ENCODE measurements at places on chromosomes 3 and 15.

DNA sequence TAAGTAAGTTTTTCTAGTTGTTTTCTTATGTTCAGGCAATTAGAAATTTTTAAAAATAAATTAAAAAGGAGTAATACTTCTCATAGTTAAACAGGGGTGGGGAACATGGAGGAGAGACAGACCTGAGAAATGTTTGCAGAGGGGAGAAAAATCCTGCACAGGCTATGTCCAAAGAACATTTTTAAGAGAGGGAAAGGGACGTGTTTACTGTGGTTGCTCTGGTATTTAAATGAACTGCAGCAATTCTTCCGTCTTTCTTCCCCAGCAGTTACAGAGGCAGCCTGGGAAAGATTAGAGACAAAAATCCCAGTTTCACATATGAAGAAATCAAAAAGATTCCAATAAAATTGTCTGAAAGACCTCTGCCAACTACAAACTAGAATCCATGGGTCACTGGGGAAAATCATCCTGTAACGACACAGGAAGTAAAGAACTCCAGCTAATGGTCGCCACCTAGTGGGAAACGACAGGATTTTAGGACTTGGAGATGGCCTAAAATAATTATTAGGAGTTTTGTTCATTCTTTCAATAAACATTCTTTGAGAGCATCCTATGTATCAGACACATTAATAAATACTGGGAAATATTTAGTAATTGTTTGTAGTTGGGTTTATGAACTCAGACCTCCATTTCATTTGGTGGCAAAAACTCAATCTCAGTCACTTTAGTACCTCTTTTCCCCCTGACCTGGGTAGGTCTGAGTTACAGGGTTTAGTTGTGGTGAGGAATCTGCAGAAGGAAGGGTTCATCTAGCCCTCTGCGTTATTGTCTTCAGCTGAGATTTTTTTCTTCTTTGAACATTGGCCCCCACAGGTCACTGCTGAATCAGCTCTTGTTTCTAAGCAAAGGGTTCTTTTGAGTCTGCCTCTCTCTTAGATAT, 69.9 kb upstream of the GOLIM4 start:
- no peak for DNase-seq

GRCh38 chr15:71691458-71692417, 118.6 kb upstream of the NR2E3 start:
- DNase-seq, result no peak

GRCh38 chr3:88131695-88132094, 18.1 kb upstream of the C3orf38 start:
- no peak for DNase-seq

DNA sequence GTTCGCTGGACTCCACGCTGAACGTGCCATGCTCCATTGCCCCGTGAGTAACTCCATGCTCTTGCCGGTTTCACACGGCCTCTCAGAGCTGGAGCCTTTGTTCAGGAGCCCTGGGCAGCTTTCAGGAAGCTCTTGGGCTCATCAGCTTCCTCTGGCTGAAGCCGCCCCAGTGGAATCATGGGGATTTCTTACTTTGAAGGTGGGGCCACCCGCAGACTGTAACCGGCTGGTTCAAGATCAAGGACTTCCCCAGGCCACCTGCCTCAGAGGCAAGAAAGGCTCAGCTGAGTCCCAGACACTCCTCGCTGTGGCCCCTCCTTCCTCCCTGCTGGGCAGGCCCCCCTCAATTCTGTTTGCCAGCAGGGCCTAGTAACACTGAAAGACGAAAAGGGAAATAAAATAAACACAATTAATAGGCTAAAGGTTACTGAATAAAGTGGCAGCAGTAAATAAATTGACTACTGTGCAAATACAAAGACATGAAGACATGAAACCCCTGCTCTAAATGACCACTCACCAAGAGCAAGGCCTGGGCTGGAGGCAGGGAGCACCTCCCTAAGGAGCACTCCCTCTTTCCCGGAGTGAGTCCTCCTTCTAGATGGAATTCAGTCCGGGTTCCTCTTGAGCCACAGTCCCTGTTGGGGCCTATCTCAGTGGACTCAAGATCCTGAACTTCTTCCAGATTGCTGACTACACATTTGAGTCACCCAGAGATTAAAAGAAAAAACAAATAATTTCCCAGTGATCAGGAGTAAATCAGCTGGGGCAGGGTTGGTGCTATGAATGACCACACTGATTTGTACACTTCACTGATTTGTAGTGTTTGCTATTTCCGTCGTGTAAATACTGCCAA, 51.0 kb downstream of the ZDHHC19 start:
- DNase-seq, result no peak

DNA sequence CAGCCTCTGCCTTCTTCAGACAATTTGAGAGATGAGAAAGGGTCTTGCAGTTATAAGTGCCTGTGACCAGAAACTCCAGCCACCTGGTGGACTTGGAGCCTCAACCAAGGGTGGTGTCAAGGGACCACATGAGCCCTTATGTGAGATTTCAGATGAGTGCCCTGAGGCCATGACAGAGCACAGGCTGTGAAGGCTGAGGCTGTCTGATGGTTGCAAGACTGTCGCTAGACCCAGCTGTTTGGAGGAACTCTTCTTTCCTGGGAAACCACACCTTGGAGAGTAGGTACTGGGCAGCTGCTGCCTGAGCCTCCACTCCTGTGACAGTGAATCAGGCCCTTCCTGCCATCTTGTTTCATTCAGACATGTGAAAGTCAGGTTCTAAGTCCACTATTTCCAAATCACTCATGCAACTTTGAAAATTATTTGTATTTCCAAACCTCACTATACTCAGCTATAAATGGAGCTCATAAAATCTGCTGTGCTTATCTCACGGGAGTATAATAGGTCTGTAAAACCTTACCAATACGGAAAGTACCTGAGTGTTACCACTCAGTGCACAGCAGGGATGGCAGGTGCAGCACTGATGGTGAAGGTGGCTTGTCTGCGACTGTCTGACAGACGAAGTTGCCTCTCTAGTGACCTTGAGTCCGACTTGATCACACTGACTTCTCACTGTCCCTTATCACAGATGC, 99.4 kb downstream of the RPL39L start:
- peak; percentile 47 for DNase-seq

DNA sequence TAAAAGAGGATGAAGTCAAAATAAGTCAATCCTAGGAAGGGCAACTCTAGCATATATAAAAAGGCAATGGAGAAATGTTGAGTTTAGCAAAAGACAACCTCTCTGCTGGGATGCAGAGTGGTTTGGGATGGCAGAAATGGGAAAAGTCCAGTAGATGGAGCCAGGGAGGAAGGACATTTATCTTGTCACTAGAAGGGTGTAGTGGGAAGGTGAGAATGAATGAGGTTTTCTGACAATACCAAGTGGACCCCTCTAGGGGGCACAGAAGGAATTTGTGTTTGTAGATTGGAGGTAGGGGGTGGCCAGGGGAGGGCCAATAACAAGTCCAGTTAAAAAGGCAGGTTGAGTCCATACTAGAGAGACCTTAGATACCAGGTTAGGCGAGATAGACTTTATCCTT, 80.0 kb downstream of the THSD4 start:
- DNase-seq, result no peak

DNA sequence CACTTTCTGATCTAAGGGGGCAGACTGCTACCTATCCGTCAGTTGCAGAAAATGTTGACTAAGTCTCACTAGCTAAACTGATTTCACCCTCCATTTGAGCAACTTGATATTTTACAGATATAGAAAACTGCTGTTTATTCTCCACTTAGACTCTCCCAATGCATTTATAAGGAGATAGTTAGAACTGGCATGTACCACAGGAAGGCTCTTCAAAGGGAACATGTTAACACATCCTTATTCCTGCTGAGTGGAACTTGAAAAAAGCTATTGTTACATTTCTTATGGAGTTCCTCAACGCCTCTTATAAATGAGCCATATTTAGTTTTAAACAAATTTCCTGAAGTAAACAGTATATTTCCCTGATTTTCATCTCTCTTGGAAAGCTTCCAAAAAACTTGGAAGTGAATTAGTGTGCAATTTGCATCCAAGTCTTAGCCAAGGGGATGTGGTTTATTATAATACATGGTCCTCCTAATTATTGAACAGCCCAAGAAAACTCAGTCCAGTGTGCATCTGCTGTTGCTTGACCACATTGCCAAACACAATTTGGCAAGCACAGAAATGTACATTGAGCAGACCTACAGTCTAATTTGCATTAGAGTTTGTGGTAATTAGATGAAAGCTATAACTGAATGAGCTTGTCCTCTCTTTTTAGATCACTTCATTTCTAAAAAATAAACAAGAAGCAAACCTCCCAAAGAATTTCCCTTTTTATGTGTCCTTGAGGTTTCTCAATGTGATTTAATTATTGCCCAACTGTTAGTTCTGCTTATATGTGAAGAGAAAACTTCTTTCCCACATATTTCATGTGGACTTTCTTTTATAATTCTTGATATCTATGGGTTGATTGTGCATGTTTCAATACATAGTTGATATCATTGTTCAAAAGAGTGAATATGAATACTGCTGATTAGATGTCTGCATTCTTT, 72.6 kb upstream of the DPH6 start:
- no peak for DNase-seq

DNA sequence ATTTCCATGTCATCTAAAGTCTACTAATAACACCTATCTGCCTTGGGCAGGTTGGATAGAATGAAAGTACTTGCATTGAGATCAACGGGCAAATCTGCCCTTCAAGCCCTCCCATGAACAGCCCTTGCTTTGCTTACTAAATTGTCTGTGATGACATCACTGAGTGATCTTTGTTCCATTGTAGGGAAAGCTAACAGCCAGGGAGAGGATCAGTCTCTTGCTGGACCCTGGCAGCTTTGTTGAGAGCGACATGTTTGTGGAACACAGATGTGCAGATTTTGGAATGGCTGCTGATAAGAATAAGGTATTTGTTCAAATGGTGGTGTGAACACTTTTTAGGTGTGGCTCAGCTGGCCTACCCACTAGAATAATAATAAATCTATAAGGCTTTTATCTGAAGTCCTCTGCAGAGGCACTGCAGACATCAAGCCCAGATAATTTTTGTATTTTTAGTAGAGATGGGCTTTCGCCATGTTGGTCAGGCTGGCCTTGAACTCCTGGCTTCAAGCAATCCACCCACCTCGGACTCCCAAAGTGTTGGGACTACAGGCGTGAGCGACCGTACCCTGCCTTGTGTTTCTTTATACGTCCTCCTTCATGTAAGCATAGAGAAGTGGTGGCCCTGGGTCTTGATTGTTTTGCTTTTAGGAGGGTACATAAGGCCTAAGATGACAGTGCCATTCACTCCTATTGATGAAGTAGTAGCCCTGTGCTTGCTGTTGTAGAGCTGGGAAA, 5.7 kb downstream of the PCCB start:
- no peak for DNase-seq

DNA sequence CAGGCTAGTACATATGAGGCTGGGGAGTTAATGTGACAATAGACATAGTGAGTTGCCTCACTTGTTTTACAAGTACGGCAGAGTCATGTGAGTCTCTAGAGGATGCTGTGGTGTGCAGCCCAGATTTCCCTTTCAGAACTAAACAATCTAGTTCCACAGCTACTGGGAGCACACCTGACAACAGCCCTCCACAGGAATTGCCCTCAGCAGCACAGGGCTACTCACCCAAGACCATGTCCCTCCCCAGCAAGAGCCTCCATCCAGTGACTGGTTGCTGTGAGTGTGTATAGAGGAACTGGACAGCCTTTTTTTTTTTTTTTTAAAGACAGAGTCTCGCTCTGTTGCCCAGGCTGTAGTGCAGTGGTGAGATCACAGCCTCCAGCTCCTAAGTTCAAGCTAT, 40.2 kb upstream of the UBE2E2 start:
- DNase-seq, result no peak

- no peak for DNase-seq
Measured at GRCh38 chr3:148221303-148221702, 476.4 kb upstream of the AGTR1 start.

- no peak for DNase-seq
Measured at GRCh38 chr3:197858133-197858532, 67.1 kb downstream of the LRCH3 start.

GRCh38 chr15:93041159-93041547, 47.9 kb downstream of the RGMA start:
- no peak for DNase-seq

DNA sequence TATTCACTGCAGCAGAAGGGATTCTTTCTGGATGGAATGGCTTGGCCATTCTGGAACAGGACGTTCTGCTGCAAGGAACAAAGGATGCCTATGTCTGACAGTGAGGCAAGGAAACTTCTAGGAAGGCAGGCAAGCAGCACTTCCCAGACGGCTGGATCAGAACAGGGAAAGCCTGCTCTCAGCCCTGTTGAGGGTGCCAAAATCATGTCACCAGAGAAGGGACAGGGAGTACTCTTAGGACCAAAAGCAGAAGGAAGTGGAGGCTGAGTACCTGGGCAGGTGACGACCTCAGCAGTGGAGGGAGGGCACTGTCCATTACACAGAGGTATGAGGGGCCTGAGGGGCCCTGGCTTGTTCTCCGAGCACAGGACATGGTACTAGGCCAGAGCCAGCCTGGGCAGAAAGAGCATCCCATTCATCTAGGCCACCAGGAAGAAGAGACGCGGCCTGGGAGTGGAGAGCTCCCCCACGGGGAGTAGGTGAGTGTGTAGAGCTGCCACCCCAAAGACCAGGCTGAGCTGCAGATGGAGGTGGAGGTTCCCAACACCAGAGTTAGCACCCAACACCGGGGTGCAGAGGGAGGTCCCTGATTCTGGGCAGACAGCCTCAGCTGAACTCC, 9.6 kb downstream of the KLF15 start:
- DNase-seq, result no peak

- no peak for DNase-seq
Measured at GRCh38 chr15:67839499-67839928, 331 bp downstream of the RNU6-1 start.

DNA sequence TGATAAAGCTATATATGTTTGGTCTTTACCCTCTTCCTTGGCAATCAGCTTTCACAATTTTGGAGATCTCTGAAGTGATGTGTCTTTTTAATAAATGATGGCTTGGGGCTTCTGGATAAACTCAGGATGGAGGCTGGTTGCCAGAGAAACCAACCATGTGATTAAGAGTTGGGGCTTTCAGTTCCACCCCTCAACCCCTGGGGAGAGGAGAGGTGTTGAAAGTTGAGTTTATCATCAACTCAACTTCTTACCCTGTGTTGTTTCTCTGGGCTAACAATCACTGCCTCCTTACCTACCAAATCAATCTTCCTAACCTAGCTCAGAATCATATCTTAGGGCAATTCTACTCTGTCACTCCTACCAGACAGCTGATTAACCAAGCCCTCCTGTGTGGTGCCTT, 735.8 kb downstream of the ZPLD1 start:
- DNase-seq, result no peak

GRCh38 chr3:48187301-48187578, 977 bp downstream of the CDC25A start:
- no peak for DNase-seq

GRCh38 chr3:7292362-7292761, 431.4 kb downstream of the GRM7 start:
- DNase-seq, result no peak

- no peak for DNase-seq
Measured at GRCh38 chr3:109070211-109070610, 47.7 kb downstream of the MORC1 start.

GRCh38 chr15:83287541-83288027, 3.1 kb upstream of the BNC1 start:
- DNase-seq, result no peak

GRCh38 chr3:25895443-25895842, 105.6 kb downstream of the OXSM start:
- no peak for DNase-seq
